ENCODE measurements at places on chromosomes 3 and 15.

DNA sequence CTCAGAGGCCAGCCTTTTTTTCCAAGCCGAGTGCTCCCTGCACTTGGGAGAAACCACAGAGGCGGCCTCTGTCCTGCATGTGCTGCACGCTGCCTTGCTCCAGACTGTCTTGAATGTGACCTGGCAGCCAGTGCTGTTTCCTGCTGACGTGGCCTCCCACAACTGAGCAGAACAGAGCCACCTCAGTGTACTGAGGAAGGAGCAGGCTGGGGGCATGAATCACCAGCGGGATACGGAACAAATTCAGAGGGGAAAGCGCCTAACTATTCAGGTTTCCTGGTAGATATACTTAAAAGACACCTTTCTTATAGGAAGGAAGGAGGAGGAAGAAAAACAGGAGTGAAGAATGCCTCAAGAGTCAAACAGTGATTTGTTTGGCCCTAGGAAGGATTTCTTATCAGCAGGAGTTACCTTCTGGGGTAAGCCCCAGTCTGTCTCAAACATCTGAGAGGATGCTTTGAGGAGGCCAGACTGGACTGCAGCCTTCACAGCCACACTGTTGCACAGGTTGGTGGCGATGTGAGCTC, 114.0 kb downstream of the FNDC3B start:
- DNase-seq: no peak

- no peak for DNase-seq
Measured at GRCh38 chr3:155853214-155854140, 750 bp downstream of the SLC33A1 start.

GRCh38 chr15:80419546-80419945, 15.4 kb downstream of the ARNT2 start:
- no peak for DNase-seq

GRCh38 chr15:68047826-68048225, 6.3 kb upstream of the PIAS1 start:
- DNase-seq: no peak

GRCh38 chr3:126956866-126957650, 25.9 kb upstream of the PLXNA1 start:
- no peak for DNase-seq

- no peak for DNase-seq
Measured at GRCh38 chr3:40971191-40972168, 227.8 kb upstream of the CTNNB1 start.

DNA sequence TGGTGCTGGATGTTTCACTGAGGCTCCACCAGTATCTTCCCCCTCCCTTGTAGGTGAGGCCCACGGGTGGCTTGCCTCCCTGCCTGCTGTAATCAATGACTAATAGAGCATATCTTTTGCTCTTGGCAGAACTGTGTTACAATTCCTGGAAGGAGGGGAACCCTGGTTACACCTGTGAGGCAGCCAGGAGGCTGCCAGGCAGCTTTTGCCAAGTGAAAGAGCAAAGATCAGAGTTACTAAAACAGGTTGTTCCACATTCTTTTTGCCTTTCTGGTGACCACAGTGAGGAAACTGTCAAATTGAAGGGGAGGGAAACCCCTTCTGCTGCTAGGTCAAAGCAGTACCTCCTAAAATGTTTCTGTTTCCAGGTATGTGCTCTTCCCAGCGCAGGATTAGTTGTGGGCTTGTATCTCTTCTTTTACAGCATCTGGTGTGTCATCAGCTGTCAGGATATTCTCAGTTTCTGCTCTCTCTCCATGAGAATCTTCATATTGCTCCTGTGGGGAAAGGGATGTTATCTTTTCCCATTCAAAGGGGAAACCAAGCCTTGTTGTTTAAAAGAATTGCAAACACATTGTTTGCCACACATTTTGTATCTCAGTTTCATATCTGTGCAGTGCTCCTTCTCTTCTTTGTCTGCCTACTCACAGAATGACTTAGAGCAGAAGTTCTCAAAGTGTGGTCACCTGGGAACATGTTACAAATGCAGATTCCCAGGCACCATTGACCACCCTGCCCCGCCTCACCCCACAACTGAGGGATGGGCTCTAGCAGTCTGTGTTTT, 137.4 kb upstream of the UMPS start:
- no peak for DNase-seq

DNA sequence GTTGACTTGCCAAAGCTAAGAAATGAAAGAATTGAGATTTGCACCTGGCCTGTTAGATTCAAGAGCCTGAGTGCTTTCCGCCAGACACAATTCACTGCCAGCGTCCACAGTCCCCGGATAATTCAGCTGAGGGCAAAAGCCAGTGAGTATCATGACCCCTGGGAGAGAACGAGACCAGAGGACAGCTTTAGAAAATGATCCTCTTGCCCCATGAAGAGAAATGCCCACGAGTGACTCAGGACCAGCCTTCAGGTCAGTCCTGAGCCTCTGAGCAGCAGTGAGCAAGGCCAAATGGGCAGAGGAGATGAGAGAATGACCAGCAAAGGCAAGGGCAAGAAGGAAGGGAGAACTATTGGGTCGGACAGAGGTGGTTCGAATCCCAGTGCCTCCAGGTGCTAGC, 273.5 kb downstream of the FAM43A start:
- DNase-seq: no peak

GRCh38 chr3:13528217-13528867, 20.6 kb upstream of the FBLN2 start:
- no peak for DNase-seq

GRCh38 chr3:27194861-27195483, 174.2 kb downstream of the NEK10 start:
- DNase-seq: no peak

All from NCI-H1436 (cell line).